HuH-7 (cell line): ENCODE measurements at places on chromosomes 11 and 22.

DNA sequence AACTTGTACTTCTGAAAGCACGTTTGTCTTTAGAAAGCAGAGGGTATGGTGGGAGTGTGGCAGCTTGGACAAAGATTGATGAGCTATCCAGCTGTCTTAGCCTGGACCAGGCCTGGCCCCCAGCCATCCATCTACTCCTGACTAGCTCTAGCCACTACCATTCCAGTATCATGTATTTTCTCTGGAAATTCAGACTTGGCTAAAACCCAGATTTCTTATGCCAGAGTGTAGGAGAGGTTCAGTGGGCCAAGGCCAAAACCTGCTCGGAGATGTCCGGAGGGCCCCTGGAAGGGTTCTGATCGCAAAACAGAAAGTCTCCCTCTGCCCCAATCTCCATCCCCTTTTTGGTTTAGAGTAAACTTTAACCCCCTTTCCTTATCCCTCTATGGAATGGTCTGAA lies 24.8 kb upstream of the MTCH2 start:
- DNase-seq, result no peak

DNA sequence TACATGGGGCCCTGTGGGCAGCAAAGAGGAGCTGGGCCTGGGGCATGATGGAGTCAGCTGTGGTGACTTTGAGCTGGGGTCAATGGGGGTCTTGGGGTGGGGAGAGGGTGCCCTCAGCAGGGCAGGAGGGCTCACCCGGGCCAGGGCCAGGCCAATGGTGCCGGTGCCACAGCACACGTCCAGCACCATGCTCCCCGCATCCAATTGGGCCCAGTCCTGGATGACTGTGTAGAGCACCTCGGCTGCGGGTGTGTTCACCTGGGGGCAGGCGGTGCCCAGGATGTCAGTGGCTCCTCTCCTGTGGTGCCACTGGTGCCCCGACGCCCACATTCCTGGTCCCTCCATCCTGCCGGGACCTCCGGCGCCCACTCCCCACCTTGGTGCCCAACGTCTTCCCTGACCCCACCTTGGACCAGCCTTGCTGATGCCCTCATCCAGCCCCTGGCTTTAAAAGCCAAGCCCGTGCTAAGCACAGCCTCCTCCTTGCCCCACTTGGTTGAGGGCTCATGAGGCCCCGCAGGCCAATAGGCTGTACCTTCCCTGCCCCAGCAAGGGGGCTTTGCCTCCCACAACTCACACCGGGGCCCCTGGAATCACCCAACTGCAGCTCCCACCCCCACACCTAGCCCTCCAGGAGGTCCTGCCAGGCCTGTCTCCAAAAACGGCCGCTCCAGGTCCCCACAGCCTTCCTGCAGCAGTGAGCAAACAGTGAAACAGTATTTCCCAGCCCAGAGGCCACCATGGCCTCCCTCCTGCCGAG lies 2.2 kb upstream of the RANBP1 start:
- DNase-seq, result no peak

DNA sequence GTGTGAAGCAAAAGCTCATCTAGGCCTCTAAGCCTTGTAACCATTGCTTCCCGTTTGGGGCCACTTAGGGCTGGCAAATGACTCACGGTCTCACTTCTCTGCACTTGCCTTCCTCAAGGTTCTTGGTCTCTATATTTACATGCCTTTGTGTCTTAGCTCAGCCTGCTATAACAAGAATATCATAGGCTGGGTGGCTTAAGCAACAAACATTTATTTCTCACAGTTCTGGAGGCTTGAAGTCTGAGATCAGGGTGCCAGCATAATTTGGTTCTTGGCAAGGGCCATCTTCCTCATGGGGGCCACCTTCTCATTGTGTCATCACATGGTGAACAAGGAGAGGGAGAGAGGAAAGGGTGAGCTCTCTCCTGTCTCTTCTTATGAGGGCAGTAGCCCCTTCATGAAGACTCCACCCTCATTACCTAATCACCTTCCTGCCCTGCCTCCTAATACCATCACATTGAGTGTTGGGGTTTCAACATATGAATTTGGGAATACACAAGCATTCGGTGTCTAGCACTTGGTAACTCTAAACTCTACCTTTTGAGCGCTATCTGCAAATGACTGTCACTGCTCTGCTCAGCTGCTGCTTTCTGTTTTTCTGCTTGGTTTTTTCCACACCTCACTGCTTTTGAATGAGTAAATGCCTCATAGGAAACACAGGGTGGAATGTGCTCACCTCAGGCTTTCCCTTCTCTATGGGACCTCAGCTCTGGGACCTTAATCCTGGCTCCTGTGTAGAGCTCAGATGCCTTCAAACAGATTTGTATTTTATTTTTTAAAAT lies 16.2 kb upstream of the ME3 start:
- no peak for DNase-seq

DNA sequence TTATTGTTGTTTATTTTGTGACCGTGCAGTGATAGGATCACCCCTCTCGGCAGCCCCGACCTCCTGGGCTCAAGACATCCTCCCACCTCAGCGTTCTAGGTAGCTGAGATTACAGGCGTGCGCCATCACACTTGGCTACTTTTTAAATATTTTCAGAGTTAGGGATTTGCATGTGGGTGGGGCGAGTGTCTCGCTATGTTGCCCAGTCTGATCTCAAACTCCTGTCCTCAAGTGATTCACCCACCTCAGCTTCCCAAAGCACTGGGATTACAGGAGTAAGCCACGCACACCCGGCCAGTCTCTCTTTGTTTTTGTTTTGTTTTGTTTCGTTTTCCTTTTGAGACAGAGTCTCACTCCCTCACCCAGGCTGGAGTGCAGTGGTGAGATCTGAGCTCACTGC lies 1.2 kb upstream of the INTS5 start:
- no peak for DNase-seq

- no peak for DNase-seq
Observed at GRCh38 chr11:3434976-3435375, 56.0 kb upstream of the ZNF195 start.

GRCh38 chr11:11245453-11245852 lies 107.6 kb downstream of the CSNK2A3 start:
- no peak for DNase-seq
